Naive thymus-derived CD4-positive, alpha-beta T cell (primary cell): ENCODE measurements at places on chromosomes 1 and 21. TPM values are rescaled to one million over a fixed set of nuclear protein-coding genes. Genes with fewer than 3 reads are reported as not detected.

- no peaks in the 10 kb centered on the region for H3K27me3 ChIP-seq
- peaks cover 13% of the 10 kb centered on the region for H3K36me3 ChIP-seq
- H3K4me1 ChIP-seq: no peaks in the 10 kb centered on the region
- no peak for DNase-seq
- H3K4me3 ChIP-seq: no peak overlapping the region
These were observed 15.4 kb downstream of the ZNHIT6 start for GRCh38 chr1:85692730-85693314.

- DNase-seq: no peak
- H3K4me3 ChIP-seq: no peak overlapping the region
- no peaks in the 10 kb centered on the region for H3K4me1 ChIP-seq
- no peaks in the 10 kb centered on the region for H3K36me3 ChIP-seq
- no peaks in the 10 kb centered on the region for H3K27me3 ChIP-seq
These were observed 66.6 kb downstream of the SCMH1 start for GRCh38 chr1:41175546-41175945.

GRCh38 chr1:94831641-94832040 lies 11.5 kb downstream of the SLC44A3 start:
- H3K36me3 ChIP-seq: no peaks in the 10 kb centered on the region
- no peak for DNase-seq

- no peak for DNase-seq
- no peaks in the 10 kb centered on the region for H3K36me3 ChIP-seq
- peaks cover 6% of the 10 kb centered on the region for H3K4me1 ChIP-seq
- H3K27me3 ChIP-seq: no peaks in the 10 kb centered on the region
- H3K27ac ChIP-seq: no peak overlapping the region
These were observed 199.1 kb downstream of the HIVEP3 start for GRCh38 chr1:41719590-41719989.

DNA sequence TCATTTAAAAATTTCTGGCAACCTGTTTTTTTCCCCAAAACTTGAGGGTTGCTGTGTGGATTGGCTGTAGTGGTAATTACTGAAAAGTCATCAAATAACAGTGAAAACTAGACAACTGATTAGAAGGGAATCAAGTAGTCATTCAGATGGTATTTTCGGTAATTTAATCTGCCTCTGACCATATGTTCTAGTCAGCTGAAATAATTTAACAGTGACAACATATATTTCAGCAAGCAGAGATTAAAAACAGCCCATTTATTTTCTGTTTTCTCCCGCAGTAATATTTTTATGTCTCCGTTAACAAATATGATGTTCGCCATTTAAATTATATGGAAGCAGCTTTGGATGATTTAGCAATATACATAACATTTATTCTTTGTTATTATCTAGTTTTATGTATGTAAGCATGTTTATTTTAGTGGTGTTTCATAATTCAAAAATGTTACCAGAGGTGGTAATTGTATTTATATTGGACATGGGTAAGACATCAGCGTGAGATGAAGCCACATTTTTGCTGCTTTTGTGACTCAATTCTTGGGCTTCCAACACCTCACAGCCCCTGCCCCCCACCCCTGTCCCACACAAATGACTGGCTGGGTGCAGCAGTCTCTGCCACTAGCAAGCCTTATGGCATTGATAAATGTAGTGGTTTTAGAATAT lies 104.4 kb downstream of the GALNT2 start:
- H3K4me3 ChIP-seq: no peak overlapping the region
- no peak for DNase-seq
- no peaks in the 10 kb centered on the region for H3K36me3 ChIP-seq
- H3K4me1 ChIP-seq: no peaks in the 10 kb centered on the region
- no peak overlapping the region for H3K27ac ChIP-seq

DNA sequence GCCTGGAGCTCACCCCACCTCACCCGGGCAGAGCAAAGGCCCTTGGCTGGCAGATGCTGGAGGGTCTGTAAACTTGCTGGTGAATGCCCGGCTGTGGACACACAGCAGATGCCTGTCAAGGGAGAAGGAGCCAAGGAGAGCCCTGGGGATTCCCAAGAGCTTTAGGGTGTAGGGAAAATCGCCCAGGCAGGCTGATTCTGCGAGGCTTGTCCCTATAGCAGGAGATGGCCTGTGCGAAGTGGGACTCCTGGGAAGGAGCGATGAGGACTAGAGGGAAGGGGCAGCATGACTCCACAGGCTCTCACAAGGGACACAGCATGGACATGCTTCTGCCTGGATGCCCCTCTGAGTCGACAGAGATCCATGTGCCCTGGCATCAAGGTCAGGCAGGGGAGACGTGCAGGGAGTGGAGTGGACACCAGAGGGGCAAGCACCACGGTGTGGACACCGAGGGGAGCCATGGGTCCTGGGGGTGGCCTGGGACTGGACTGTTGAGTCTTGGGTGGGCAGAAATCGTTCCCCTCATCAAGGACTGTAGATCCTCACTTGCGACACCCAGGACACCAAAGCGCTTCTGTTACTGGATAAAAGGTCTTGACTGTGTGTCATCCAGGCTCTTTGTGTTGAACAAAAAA lies 71.4 kb upstream of the ABCG1 start:
- H3K27ac ChIP-seq: no peak overlapping the region
- peaks cover 3% of the 10 kb centered on the region for H3K4me1 ChIP-seq
- no peaks in the 10 kb centered on the region for H3K27me3 ChIP-seq
- no peaks in the 10 kb centered on the region for H3K36me3 ChIP-seq

GRCh38 chr1:101996825-101997465 lies at the start of gene OLFM3:
OLFM3 (minus strand) TSS chr1:101996926.
- H3K27ac ChIP-seq: no peak within 1 kb of the TSS
- H3K27me3 ChIP-seq: no peaks in the 10 kb centered on the region
- no peaks in the 10 kb centered on the region for H3K4me1 ChIP-seq
- DNase-seq: no peak

DNA sequence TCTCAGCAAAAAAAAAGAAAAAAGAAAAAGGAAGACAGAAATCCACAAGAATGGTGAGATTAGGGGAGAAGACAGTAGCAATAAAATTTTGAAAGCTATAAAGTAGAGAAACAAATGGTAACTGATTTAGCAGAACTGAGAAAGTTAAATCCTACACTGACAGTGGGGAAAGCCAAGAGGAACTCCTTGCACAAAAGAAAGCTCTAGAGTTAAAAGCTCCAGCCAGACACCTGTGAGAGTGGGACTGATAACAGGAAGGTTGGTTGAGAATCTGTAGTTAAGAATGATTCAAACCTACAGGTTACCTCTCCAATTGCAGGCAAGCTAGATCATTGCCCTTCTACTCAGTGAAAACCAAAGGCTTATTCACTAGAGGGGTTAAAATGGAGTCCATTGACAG lies 23.6 kb downstream of the FBXO28 start:
- H3K4me1 ChIP-seq: no peaks in the 10 kb centered on the region
- H3K4me3 ChIP-seq: no peak overlapping the region
- no peak overlapping the region for H3K27ac ChIP-seq
- DNase-seq: no peak
- H3K27me3 ChIP-seq: no peaks in the 10 kb centered on the region

DNA sequence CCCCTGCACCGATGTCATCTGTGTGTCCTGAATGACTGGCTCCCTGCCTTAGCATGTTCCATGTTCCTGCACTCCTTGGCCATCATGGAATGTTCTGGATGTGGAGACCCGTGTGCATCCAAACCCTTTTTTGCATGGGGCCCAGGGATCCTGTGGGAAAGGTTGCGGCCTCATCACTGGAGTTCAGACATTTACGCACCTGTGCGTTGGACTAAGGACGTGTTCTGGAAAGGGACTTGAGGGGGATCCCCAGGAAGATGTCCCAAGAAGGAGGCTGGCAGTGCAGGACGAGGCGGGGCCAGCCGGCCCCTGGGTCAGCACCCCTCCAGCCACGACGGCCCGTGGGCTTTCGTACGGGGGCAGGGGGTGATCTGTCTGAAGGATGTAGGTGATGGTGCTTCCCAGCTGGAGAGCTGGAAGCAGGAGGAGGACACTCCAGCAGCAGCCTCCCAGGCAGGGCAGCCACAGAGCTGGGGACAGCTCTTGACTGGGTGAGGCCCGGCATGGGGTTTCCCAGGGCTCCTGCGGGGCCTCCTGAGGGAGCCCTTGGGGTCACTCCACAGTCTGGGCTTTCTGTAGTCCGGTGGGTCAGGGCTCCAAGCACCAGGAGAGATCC lies 67.2 kb downstream of the SCCPDH start:
- no peaks in the 10 kb centered on the region for H3K27me3 ChIP-seq
- no peak for DNase-seq
- H3K27ac ChIP-seq: no peak overlapping the region

DNA sequence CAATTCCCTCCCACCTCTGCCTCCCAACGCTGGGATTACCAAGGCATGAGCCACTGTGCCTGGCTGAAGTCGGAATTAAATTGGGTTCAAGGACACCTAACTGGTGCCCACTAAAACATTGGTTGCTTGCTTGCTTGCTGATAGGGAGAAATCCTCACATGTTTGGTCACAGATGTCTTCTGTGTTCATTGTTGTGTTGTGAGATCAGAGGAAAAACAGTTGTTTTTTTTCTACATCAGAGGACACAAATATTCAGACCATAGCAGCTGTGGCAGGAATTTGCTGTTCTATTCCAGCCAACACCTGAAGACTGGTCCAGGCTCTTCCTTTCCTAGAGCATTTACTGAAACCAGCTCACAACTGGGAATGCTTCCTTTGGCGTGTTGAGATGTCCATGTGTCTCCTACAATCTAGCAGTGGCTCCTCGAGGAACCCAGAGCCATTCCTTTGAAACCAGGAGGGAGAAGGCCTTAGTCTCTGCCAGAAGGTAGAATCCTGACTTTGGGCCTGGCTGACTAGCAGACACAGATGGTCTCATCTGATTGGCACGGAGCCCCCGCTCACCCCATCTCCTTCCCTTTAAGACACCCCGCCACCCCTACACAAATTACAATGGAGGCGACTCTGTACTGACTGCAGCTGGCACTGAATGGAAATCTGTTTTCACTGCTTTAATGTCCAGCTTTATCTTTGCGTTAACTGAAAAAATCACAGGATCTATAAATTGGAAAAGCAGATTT lies 24.3 kb upstream of the TRIM17 start:
- no peak overlapping the region for H3K4me3 ChIP-seq
- H3K27ac ChIP-seq: no peak overlapping the region
- no peaks in the 10 kb centered on the region for H3K36me3 ChIP-seq
- H3K27me3 ChIP-seq: peaks cover 6% of the 10 kb centered on the region
- no peak for DNase-seq

FCRLB gene
- 0.34 TPM for total RNA-seq

CCDC27 gene
- total RNA-seq: not detected in 2 replicates

CXADR gene
- 0.43 TPM for total RNA-seq

DNA sequence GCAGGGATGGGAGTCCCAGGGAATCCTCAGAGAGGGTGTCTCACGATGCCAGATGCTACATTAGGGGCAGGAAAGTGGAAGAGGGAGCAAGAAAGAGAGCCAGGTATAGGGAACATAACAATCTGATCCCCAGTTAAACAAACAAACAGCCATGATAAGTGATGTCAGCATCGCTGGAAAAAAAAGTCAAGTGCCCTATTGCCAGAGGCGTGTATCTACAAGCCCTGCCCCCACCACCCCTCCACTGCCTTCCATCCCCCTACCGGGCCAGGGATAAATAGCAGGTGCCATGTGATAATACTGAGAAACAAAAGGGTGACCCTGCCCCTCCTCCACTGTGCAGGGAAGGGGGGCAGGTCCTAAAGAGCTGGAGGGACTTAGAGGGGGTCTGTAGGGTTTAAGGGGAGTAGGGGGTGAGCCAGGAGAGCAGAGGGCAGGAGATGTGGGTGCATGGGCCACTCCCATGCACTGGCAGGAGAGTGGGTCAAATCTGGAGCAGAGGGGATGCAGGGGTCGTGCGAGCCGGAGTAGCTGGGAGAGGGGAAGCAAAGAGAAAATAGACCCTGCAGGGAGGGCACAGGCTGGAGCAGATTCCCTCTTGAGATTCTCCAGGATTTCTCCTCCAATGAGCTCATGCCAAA lies 3.4 kb downstream of the SLC26A9 start:
- H3K4me1 ChIP-seq: no peaks in the 10 kb centered on the region
- no peaks in the 10 kb centered on the region for H3K36me3 ChIP-seq
- no peaks in the 10 kb centered on the region for H3K27me3 ChIP-seq
- no peak for DNase-seq

NR1I3 gene
- total RNA-seq: not detected

GRCh38 chr1:65211331-65211730 lies 63.3 kb downstream of the AK4 start:
- no peak for DNase-seq
- no peaks in the 10 kb centered on the region for H3K36me3 ChIP-seq
- H3K4me1 ChIP-seq: no peaks in the 10 kb centered on the region
- no peak overlapping the region for H3K27ac ChIP-seq

LCE3E gene
- total RNA-seq: not detected

TENT5C gene
- total RNA-seq: 3.9 TPM

DNA sequence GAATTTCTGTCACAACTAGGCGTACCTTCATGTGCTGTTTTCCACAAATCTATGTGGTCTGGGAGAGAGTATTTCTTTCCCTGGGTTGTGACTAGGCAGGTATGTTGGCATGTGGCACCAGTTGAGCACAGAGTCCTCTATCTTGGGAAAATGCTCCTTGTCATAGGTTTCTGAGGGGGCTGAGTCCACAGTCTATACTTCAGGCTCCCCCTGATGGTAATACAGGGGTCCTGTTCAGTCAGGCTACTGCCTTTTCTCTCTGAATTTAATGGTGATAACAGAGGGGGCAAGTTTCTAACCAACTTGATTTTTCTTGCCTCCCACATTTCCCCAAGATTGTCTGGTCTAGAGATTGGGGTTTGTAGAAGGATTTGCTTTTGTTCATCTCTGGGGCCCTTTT lies 35.8 kb downstream of the VANGL1 start:
- DNase-seq: no peak
- H3K27me3 ChIP-seq: no peaks in the 10 kb centered on the region
- no peaks in the 10 kb centered on the region for H3K4me1 ChIP-seq
- H3K27ac ChIP-seq: no peak overlapping the region

CLEC20A gene
- not detected for total RNA-seq

- no peak for DNase-seq
- H3K4me3 ChIP-seq: no peak overlapping the region
- H3K4me1 ChIP-seq: no peaks in the 10 kb centered on the region
- no peak overlapping the region for H3K27ac ChIP-seq
- H3K36me3 ChIP-seq: no peaks in the 10 kb centered on the region
These were observed 1795.5 kb downstream of the MRPL39 start for GRCh38 chr21:23811805-23812204.

GRCh38 chr1:53362270-53362669 lies 34.4 kb upstream of the LRP8 start:
- no peaks in the 10 kb centered on the region for H3K36me3 ChIP-seq
- no peaks in the 10 kb centered on the region for H3K4me1 ChIP-seq
- H3K4me3 ChIP-seq: no peak overlapping the region
- no peaks in the 10 kb centered on the region for H3K27me3 ChIP-seq
- DNase-seq: no peak

DNA sequence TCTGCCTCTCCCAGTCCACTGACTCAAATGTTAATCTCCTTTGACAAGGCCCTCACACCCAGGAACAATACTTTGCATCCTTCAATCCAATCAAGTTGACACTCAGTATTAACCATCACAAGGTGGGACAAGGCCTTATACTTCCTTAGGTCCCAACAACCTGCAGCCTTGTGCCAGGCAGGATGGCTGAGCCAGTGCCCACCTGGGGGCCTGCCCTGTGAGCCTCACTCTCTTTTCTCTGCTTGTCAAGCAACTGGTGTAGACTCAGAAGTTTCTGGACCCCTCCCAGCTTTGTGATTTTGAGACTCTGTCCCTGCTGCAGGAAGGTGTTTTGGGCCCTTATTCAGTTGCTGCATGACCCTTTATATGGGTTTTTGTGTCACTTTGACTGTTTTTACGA lies 310.0 kb upstream of the C1orf174 start:
- H3K27me3 ChIP-seq: no peaks in the 10 kb centered on the region
- no peak for DNase-seq
- no peak overlapping the region for H3K27ac ChIP-seq
- no peak overlapping the region for H3K4me3 ChIP-seq
- no peaks in the 10 kb centered on the region for H3K4me1 ChIP-seq
